ENCODE measurements at places on chromosomes 3 and 15. TPM values are rescaled to one million over a fixed set of nuclear protein-coding genes. Genes with fewer than 3 reads are reported as not detected.

SPINK8 gene
- polyA plus RNA-seq = 0.31 TPM

DLL4 gene
- 6.9 TPM for polyA plus RNA-seq

C3orf49 gene
- 0.31 TPM for polyA plus RNA-seq

FBXO40 gene
- 0.02 TPM for polyA plus RNA-seq

CHMP2B gene
- polyA plus RNA-seq = 48.9 TPM

SATB1 gene
- polyA plus RNA-seq = 38.8 TPM

TRH gene
- 0.45 TPM for polyA plus RNA-seq

FAM81A gene
- 18.6 TPM for polyA plus RNA-seq

NTRK3 gene
- polyA plus RNA-seq = 11.9 TPM

Measured in left renal cortex interstitium (tissue), 4 donors.